ENCODE measurements at places on chromosomes 2 and 18.

- DNase-seq: no peak
These were observed 290.6 kb downstream of the ZNF521 start for GRCh38 chr18:25061395-25061794.

GRCh38 chr2:127169066-127169660 is 50.9 kb downstream of the CYP27C1 start:
- DNase-seq: no peak

DNA sequence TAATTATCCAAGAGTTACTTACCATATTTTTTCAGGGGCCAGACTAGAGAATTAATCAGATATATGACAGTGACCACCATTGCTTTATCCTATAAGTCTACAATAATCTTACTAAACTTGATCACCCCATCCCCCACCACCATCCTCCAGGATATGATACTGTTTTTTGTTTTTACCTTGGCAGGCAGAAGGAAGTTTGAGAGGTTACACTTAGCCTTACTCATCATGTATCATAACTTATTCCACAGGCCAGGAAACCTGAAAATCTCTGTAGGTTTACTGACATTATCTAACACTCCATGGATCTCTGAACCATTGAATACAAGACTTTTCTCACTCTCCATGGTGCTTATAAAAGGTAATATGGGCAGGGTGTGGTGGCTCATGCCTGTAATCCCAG is 602.7 kb downstream of the KCNJ3 start:
- DNase-seq: no peak

DNA sequence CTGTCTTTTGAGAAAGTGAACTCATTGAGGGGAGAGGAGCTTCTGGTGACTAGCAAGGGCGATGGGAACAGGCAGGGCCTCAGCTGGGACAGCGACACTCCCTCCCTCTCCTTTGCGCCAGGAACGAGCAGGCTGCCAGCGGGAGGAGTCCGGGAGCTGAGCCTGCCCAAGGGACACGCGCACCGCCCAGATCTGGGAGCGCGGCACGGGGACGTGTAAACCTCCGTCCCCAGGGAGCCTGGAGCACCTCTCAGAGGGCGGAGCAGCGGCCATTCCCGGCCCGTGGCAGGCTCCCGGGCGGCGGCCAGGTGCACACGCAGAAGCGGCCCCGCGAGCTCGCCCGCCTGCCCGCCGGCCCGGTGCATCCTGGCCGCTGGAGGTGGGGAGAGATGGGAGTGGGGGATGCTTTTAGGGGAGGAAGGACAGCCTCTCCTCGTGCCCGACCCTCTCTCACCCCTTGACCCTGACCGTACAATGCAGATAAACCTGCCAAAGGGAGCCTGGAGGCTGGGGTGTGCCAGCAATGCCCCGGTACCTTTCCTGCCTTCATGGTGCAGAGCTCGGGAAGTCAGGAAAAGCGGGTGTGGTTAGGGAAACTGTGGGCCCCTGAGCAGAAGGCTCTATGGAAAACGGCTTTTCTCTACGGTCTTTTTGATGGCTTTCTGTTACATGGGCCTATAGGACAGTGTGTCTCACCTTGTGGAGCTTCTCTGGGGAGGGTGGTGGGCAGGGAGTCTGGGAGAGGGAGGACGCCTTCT is 2.2 kb downstream of the AQP4 start:
- DNase-seq: no peak

- no peak for DNase-seq
These were observed 98.0 kb downstream of the PTGR3 start for GRCh38 chr18:75110846-75111415.

DNA sequence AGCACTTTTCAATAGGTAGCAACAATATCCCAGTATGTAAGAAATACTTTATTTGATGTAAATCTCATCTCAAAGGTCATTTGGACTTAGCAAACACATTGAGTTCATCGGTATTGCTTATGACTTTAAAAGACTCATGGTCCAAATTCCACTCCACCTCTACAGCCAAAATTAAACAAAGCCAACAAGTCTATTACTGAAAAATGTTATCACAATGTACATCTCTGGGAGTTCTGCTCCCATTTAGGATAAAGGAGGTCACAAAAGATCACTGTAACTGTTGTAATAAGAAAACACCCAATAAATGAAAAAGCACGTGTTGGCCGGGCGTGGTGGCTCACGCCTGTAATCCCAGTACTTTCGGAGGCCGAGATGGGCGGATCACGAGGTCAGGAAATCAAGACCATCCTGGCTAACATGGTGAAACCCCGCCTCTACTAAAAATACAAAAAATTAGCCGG is 50.0 kb downstream of the ESCO1 start:
- no peak for DNase-seq

GRCh38 chr18:75896865-75897264 is 469.4 kb upstream of the SMIM21 start:
- DNase-seq: no peak

DNA sequence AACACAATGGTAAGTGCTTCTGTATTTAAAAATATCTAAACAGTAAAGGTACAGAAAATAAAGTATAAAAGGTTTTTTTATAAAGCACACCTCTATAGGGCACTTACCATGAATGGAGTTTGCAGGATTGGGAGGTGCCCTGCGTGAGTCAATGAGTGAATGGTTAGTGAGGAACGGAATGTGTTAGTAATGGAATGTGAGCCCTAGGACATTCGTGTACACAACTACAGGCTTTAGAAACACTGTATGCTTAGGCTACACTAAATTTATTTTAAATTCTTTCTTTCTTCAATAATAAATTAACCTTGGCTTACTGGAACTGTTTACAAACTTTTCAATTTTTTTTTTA is 337.9 kb upstream of the SLC39A10 start:
- DNase-seq: peak; percentile 69

DNA sequence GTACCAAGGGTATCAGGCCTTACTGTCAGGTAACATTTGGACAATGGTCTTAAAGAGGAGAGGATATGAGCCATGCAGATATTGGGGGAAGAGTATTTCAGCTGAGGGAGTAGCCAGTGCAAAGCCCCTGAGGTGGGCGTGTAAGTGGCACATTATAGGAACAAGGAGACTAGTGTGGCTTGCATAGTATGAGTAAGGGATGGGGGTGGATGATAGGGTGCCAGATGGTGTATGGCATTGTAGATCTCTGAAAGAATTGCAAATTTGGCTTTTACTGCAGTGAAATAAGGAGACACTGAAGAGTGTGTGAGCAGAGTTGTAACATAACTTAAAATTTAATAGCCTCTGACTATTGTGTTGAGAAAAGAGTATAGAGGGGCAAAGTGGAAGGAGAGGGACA is 244.0 kb downstream of the PDE11A start:
- DNase-seq: no peak

GRCh38 chr2:71965530-71965929 is 182.1 kb downstream of the CYP26B1 start:
- DNase-seq: no peak

DNA sequence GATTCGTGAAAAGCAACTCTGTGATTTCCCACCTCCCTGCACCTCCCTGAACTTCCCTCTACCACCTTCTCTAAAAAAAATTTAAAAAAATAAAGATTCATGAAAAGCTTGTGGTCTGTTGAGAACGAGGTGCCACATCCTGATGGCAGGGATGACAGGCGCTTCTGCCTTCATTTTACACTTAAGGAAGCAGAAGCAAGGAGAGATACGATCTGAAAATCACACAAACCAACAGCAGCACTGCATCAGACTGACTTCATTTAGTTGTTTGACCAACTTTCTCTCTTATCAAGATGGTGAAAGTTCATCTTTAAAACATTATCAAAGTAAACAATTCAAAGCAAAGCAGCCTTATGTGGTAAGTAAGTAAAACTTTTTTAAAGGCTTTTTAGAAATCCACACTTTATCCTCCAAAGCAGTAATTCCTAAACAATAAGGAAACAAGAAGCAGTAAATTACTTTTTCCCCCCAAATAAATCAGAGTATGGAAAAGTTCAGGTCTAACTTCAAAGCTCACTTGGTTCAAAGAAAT is 15.5 kb downstream of the WDFY1 start:
- DNase-seq: no peak

DNA sequence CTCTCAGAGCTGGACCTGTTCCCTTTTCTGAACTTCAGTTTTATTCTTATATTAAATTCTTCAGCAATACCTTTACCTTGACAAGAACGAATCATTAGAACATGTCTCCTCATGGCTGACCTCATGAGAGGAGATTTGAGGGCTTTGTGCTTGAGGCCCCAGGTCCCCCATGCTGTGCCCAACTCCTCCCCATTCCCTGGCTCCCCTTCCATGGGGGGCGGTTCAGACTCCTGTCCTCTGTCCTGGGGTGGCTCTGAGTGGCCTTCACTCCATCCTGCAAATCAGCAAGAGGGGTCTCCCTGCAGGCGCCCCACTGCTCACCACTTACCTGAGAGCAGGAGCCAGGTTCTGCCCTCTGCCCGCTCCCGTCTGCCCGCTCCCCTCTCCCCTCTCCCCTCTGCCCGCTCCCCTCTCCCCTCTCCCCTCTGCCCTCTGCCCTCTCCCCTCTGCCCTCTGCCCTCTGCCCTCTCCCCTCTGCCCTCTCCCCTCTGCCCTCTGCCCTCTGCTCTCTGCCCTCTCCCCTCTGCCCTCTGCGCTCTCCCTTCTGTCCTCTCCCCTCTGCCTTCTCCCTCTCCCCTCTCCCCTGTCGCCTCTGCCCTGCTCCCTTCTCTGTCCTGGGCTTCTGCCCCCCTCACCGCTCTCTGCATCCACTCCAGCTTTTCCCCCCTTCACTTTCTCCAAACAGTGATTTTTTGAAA is 98.7 kb upstream of the ALKAL2 start:
- DNase-seq: no peak

- DNase-seq: no peak
These were observed 740.4 kb downstream of the DSC3 start for GRCh38 chr18:30302181-30302580.

DNA sequence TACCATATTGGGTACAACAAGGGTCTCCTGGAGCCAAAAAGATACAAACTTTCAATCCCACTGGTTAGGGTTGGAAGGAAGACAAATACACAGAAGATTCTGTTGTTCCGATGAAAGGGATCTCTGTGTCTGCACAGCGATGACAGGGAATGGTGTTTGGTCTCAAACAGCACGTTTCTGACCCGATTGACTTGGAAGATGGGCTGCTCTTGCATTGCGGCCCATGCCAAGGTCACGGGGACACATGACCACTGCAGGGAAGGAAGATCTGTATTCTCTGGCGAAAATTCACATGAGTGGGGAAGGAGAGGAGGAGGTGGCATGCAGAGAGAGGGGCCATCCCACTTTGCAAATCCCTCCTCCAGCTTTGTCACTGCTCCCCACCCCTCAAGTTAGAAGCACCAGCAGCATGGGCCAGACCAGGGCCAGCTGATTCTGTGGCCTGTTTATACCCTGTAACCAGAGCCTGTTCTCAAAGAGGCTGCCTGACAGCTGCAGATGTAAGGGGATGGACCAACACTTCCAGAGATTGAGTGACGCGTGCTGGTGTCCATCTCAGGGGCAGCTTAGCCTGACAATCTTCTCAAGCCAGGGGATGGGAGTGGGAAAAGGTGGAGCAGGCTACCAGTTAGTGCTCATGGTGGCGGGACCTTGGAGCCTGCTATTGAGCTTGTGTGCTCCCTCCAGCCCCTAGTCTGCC is 57.2 kb downstream of the TNP1 start:
- DNase-seq: no peak

DNA sequence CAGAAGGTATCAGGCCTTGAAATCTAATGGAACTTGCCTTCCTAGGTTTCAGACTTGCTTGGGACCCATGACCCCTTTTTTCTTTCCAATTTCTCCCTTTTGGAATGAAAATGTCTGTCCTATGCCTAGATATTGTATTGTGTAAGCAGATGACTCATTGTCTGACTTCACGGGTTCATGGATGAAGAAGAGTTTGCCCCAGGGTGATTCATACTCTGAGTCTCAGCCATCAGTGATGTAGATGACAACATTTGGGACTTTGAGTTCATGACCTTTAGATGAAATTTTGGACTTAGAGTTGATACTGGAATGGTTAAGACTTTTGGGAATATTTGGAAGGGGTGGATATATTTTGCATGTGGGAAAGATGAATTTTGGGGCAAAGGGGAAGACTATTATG is 11.2 kb upstream of the SCYGR5 start:
- DNase-seq: peak; percentile 77

GRCh38 chr18:76430636-76431035 is 64.4 kb downstream of the ZNF516 start:
- DNase-seq: no peak

DNA sequence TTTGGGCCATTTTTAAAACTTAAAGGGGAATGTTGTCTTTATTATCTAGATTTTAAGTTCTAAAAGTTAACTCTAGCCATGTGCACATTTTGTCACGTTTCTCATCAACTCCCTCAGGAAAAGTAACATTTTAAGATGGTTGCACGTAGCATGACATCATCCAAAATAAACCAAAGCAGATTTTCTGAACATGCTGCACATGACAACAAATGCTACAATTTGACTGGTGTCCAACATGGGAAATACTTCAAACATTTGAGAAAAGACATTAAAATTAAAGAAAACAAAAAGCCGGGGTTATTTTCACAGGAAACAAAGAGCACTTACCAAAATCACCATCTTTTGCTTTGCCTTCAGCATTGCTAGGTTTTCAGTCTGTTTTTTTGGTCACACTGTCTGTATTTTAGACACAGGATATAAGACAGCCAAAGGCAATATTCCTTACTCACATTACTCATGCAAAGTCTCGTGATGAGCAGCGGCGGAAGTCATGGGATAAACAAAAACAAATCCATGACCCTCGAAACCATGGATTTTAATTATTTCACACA is 51.3 kb upstream of the RND3 start:
- DNase-seq: no peak

GRCh38 chr2:234789556-234790325 is 162.1 kb upstream of the SH3BP4 start:
- DNase-seq: no peak

- DNase-seq: no peak
These were observed 95.7 kb downstream of the TPGS2 start for GRCh38 chr18:36733150-36733549.

GRCh38 chr2:134772493-134773169 is 53.8 kb upstream of the TMEM163 start:
- DNase-seq: no peak

DNA sequence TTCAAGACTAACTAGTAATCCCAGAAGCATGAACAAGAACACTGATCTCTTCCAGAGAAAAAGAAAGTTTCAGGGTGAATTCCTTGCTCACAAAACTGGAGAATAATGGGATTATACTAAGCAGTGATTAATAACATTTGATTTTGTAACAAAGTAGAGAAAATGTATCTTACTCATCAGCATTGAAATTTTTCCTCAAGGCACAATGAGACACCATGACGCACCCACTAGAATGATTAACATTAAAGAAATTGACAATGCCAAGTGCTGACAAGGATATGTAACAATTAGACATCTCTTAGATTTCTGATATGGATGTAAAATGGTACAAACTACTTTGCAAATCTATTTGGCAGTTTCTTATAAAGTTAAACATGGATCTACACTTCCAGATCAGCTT is 101.1 kb upstream of the EPHA4 start:
- DNase-seq: no peak

- DNase-seq: no peak
These were observed 75.4 kb upstream of the KCNE4 start for GRCh38 chr2:222976521-222977061.

DNA sequence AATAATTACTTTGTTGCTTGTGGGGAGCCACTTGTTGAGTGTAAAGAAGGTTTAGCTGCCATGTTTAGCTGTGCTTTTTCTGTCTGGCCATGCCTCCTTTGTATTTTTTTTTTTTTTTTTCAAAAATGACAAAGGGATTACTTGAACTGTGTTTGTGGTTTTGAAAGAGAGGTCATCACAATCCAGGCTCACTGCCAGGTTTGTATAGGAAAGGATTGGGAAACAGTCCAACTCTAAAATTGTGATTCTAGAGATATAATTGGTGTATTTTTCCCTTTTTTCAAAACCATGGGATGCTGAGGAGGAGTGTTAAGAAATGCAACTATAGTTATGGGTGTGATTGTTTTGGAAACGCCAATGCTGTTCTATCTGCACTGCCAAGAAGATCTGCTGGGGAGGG is 4.3 kb downstream of the ITPRIPL1 start:
- DNase-seq: peak; percentile 53

Data from RCC 7860 (cell line).